GM23248 (cell line): ENCODE measurements at places on chromosomes 1 and 21. TPM values are rescaled to one million over a fixed set of nuclear protein-coding genes. Genes with fewer than 3 reads are reported as not detected.

- DNase-seq: no peak
These were observed 712 bp upstream of the LAMB3 start for GRCh38 chr1:209652873-209653401.

Gene CENPL
- polyA plus RNA-seq: 9.3 and 10.4 TPM in 2 replicates

GRCh38 chr1:155859881-155860871, 809 bp downstream of the SYT11 start:
- DNase-seq: peak; percentile 88

Gene CCDC181
- polyA plus RNA-seq: 0.10 TPM in 1 of 2 replicates, not detected in the other

GRCh38 chr21:42218836-42219605, at the start of gene ABCG1:
Gene ABCG1, plus strand, starts transcription at chr21:42219140. Its CDS starts 123 bp downstream, at chr21:42219263.
- DNase-seq: peak; percentile 20

Gene KRTAP12-1
- polyA plus RNA-seq: not detected in 2 replicates

DNA sequence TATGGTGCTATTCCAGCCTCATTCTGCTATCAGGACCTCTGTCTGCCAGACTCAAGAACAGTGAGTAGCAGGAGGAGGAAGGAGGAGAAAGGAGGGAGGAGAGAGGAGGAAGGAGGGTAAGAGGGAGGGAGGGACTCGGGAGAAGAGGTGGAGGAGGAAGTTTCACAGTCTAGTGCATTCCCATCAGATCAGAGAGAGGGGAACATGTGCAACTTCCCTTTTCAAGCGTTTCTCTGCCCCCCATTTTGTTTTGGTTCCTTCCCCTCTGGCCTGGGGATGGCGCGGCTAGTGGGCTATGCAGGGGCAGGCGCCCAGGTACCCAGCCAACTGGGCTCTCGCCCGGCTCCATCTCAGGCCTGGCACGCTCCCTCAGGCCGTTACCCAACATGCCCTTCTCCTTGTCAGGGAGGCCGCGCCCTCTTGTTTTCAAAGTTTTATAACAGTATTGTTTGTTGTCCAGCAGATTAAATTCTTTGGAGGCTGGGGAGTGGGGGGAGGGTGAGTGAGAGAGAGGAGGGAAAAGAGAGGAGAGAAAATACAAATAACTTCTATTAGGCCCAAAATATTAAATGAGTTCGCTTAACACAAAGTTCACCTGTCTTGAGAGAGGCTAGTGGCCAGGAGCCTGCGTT, 56.0 kb downstream of the CD46 start:
- no peak for DNase-seq

- DNase-seq: no peak
These were observed 6.5 kb upstream of the GRIK3 start for GRCh38 chr1:37040773-37041172.

DNA sequence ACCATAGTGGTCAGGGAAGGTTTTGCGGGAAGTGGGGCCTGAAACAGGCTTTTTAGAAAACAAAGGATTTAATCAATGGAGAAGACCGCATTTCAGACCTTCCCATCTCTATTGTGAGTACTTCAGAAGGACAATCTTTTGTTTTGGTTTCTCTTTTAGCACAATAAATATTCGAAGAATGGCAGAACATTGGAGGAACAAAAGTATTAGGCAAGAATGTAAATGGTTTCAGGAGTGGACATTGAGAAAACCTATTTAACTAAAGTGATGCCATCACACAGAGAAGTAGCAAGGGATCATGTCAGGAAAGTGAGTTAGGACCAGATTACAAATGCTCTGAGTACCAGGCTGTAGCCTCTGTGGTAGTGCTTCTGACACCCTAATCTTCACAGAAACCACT, 26.8 kb upstream of the UBE2U start:
- no peak for DNase-seq

Gene KCNH1
- 0.71 and 0.77 TPM in 2 replicates for polyA plus RNA-seq

DNA sequence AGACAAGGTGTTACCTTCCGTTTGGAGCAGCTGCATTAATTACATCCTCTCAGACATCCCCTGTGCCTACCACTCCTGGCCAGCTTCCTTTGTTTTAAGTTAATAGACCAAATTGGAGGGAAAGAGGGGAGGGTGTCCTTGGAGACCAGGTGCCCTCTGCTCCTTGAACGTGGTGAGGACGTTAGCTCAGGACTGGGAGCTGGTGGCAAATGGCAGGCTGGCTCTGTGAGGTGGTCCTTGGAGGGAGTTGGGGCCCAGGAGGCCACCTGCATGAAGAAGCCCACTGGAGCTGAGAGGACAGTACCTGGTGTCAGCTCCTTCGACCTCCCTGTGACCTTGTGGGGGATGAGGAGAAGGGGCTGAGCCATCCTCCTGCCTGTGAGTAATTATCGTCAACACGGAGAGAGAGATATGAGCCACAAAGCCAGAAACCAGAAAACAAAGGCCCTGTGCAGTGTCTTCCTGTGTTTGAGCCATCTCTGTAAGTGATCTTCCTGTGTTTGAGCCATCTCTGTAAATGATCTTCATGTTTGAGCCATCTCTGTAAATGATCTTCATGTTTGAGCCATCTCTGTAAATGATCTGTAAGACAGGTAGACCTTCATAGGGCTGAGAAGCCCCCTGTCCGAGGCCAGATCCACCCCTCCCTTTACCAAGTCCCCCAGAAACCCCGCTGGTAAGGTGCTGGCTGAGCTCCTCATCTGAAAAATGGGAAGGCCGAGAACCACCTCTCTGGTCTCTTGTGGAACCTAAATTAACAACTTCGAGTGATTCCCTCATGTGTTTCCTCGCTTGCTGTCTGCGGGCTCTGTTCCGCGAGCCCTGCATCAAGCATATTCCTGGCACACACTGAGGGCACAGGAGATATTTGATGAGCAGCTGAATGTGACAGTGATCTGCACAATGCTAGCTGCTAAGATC, 126.0 kb downstream of the CAMTA1 start:
- DNase-seq: no peak

DNA sequence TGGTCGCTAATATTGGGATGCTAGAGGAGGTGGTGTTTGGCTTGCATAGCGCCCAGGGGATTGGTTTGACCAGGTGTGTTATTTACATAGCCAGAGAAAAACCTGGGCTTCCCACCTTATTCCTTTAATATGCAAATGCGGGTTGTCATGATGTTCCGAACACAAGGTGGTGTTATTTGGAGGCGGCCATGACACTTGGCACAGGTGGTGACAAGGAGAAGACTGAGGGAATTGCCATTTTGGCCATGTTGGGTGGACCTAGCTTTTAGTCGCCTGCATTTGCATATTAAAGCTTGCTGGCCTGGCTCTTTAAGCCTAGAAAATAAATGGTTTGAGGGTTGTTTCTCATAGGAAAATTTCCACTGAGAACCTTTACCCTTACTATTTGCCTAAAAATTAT, 490.5 kb downstream of the SIPA1L2 start:
- no peak for DNase-seq

Gene C1orf53
- 39.8 and 41.9 TPM in 2 replicates for polyA plus RNA-seq

GRCh38 chr1:92191726-92192125, 26.0 kb upstream of the C1orf146 start:
- DNase-seq: no peak

GRCh38 chr1:55159571-55159970, 55.6 kb downstream of the USP24 start:
- no peak for DNase-seq

DNA sequence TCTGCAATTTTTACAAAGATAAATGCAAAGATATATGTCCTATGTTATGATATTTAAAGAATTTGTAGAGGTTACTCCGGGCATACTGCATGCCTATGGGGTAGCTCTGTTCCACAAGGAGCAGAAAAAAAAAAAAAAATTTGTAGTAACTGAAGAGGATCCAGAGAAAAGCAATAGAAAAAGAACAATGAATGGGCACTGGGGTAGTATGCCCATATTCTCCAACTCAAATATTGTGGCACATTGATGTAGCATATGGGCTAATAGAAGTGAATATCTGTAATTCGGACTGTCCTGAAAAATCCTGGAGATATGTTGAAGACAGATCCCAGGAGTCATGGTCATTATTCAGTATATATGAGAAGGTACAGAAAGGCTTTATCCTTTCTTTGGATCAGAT, 1.1 kb upstream of the AKIRIN1 start:
- DNase-seq: peak; percentile 4

Gene RAB3GAP2
- polyA plus RNA-seq: 14.5 and 15.8 TPM in 2 replicates

- DNase-seq: no peak
These were observed 5.6 kb upstream of the YRDC start for GRCh38 chr1:37813529-37814145.

Gene FCAMR
- polyA plus RNA-seq: not detected in 2 replicates

DNA sequence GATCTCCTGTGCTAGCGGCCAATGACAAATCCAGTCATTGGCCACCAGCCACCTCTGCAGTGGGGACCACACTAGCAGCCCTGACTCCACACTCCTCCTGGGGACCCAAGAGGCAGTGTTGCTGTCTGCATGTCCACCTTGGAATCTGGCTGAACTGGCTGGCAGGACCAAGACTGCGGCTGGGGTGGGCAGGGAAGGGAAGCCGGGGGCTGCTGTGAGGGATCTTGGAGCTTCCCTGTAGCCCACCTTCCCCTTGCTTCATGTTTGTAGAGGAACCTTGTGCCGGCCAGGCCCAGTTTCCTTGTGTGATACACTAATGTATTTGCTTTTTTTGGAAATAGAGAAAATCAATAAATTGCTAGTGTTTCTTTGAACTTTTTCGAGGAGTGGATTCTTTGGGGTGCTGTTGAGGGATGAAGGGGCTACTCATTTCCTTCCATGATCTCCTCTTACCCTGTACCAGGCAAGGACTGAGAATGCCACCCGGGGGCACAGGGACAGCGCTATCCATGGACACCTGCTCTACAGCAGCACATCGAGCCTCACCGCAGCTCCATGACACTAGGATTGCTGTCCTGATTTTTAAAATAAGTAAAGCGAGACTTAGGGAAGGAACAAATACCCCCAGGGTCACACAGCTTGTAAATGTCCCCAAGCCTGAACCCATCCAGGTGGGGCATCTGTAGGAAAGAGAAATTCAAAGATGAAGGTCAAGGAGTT, 44.7 kb downstream of the TNNT2 start:
- DNase-seq: no peak

Gene CLCA1
- not detected in 2 replicates for polyA plus RNA-seq

DNA sequence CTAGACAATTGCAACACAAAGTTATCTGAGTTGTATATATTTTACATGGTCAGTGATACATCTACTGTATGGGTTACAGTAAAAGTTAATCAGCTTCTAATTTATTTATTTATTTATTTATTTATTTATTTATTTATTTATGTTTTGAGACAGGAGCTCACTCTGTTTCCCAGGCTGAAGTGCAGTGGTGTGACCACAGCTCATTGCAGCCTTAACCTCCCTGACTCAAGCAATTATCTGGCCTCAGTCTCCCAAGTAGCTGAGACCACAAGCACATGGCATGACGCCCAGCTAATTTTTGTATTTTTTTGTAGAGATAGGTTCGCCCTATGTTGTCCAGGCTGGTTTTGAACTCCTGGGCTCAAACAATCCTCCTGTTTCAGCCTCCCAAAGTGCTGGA, 241.6 kb downstream of the PTPRC start:
- peak; percentile 8 for DNase-seq

Gene CAMSAP2
- 9.9 and 10.9 TPM in 2 replicates for polyA plus RNA-seq

- DNase-seq: peak; percentile 83
These were observed 26.6 kb downstream of the ATF6 start for GRCh38 chr1:161792740-161793139.

DNA sequence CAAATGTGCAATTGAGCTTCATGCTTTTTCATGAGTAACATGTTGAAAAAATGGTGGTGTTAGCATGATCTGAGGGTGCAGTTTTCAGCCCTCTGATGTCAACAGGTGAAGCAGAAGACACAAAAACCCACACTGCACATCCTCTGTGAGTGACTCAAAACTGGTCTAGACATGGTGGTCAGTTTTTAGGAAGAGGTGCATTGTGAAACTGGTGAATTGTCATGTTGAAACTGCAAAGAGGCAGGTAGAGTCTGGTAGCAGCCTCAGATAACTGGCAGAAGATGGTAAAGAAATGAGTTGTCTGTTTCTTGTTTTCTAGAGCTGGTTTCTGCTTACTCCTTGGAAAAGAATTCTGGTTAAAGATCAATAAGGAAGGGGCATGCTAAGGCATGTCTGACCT, 97.3 kb upstream of the HMCN1 start:
- no peak for DNase-seq

Gene NBPF10
- 1.1 and 1.3 TPM in 2 replicates for polyA plus RNA-seq

Gene ANGPTL3
- polyA plus RNA-seq: not detected in 2 replicates

GRCh38 chr1:1547011-1547410, 6.6 kb upstream of the TMEM240 start:
- no peak for DNase-seq

Gene TMEM125
- not detected in 2 replicates for polyA plus RNA-seq

GRCh38 chr21:45075596-45076244, 1.3 kb downstream of the ADARB1 start:
- DNase-seq: peak; percentile 34

DNA sequence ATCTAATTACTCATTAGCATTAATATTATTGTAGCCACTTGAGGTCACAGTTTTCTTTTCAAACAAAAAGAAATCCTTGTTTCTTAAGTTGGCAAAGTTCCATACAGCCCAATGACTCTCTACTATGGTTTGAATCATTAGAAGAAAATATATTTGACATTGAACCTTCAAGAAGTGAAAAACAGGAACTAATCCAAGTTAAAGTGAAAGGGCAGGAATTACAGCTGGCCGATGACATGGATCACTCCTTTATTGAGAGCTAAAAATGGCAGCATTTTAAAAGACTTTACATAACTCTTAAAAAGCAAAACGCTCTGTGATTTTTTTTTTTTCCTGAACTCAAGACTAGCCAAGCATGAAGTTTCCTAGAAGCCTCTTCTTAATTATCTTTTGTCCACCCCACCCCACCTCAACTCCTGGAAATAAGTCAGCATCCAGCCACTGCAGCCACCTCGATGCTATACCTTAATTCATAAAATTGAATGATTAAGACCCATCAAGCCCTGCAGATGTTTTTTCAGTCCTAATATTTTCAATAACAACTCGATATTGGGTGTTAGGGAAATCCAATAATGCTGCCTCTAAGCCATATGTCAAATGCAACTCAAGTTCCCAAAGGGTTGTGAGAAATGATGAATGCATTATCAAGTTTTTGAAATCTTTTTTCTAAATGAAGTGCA, 323.1 kb downstream of the HHIPL2 start:
- DNase-seq: peak; percentile 33

Gene TOR1AIP2
- polyA plus RNA-seq: 37.2 and 38.5 TPM in 2 replicates

- peak; percentile 17 for DNase-seq
These were observed 2.6 kb downstream of the CLCA1 start for GRCh38 chr1:86471291-86471690.

- peak; percentile 86 for DNase-seq
These were observed 12.8 kb upstream of the CASQ2 start for GRCh38 chr1:115781343-115781742.

DNA sequence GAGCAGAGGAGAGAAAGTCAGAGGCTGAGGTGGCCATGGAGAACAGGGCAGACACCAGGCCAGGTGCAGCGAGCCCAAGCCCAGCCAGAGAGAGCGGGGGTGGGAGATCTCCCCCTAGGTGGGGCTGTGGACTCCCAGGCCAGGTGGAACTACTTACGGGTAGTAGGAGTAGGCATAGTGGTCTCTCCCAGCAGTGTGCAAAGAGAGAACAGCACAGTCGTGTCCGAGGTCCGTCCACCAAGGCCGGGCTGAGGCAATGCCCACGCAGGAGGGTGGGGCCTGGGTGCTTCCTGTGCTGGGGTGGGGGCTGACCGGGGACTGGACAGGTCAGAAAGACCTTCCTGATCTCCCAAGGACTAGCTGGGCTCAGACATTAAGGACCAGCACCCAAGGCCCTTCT, 263.7 kb downstream of the PTPRU start:
- DNase-seq: no peak

- peak; percentile 53 for DNase-seq
These were observed 419.9 kb upstream of the DAB1 start for GRCh38 chr1:57843760-57844159.
